ENCODE measurements at places on chromosomes 3 and 15.

DNA sequence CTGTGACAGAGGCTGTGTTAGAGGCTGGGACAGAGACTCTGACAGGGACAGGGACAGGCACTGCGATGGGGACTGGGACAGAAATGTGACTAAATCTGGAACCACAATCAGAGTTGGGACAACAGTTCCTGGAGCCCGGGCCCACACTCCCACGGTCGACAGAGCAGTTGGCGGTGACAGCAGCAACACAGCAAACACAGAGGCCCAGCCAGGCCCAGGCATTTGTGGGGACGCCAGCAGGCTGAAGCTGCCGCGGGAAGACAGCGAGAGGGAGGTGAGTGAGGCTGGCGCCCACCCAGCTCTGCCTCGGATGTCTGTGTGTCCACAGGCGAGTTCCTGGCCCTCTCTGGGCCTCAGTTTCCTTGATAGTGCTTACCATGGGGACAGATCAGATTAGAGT lies 9.3 kb upstream of the HCN4 start:
- no peak for DNase-seq

- no peak for DNase-seq
Observed at GRCh38 chr15:101309436-101310160, 14.6 kb upstream of the SNRPA1 start.

DNA sequence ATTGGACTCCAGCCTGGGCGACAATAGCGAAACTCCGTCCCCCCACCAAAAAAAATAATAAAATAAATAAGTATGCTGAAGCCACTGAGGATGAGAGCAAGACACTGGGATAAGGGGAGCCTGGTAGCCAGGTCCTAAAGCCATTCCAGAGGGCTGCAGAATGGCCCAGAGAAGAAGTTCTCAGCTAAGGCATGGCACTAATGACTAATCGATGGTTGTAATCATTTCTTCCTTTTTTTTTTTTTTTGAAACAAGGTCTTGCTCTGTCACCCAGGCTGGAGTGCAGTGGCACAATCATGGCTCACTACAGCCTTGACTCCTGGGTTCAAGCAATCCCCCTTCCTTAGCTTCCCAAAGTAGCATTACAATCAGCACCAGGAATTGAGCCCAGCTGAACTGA lies 25.6 kb upstream of the ZNF774 start:
- DNase-seq: no peak

GRCh38 chr3:9067352-9067975 lies 104.2 kb upstream of the RAD18 start:
- no peak for DNase-seq

DNA sequence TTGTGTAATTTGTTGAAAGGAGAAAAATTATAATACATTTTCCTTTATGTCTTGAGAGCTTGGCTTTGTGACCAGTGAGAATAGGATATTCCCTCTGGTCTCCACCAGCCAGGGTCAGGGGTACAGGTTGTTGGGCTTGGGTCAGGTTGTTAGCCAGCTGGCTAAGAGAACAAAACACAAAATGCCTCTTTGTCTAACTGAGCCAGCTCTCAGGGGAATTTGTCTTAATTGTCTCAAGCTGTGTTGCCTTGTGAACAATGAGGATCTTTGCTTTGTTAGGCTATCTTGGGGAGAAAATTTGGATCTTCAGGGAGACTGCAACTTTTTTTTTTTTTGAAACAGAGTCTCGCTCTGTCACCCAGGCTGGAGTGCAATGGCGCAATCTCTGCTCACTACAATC lies 17.7 kb upstream of the GK5 start:
- no peak for DNase-seq

GRCh38 chr3:134666466-134666865 lies 15.6 kb upstream of the KY start:
- DNase-seq: no peak

DNA sequence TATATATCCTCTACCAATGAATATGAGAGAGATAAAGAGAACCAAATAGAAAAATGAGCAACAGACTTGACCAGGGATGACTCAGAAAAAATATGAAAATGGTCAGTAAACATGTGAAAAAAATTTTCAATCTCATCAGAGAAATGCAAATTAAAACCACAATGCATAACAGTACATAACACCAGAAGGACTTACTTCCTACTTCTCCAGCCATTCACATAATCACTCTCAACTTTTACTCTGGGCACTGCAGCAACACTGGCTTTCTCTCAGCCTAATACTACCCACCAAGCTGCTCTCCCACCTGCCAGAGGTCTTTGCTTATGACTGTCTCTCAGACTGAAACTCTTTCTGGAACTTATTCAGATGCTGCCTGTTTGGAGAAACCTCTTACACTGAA lies 49.4 kb downstream of the DPH6 start:
- no peak for DNase-seq

DNA sequence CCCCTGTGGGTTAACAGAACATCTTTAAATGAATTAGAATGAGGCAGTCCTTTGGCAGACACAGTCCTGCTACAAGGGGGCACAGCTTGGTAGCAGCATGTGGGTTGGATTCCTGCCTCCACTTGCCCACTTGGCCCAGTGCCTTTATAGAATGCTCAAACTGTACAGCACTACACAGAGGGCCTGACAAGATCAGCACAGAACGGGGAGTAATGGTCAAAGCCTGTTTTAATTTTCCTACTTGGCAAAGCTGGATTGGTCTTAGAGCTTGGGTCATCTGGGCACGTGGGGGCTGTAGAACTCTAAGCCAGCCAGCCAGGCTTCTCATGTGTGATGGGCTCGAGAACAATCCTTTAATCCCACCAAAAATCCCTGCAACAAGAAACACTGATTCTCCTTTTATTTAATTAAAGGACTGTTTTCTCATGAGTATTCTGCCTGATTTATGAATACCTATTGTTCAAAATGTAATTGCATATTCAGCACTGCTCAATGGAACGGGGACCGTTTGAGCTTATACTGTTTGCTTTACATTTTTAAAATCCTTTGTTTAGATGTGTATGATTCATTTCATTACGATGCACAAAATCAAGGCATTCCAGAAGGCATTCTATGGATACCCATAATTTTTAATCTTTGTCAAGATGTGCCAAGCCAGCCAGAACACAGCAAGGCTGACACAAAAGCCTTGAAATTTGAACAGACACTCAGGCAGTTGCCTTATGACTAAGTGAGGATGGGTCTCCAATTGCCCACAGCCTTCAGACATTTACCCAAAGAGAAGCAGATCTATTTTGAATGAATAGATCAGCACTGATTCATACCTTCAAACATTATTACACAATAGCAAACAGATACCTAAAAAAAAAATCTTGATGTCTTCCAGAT lies 249.3 kb upstream of the TGFBR2 start:
- DNase-seq: no peak

DNA sequence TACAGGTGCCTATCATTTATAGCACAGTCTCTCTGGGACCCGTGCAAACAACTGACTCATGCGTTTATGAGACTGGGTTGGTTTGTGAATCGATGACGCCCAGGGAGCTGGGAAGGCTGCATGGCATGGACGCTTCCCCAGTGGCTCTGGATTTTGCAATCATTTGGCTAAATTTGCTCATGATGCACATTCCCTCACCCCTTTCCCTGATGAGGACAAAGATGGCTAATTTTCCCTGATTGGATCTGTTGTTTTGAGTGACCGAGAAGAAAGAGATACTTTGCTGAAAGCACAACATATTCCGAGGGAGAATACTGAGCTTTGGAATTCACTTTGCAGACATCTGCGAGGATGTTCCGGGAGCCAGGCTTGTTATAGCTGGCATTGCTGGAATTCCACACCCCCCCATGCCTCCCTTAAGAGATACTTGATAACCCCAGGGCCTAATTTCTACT lies 51.1 kb downstream of the CGNL1 start:
- DNase-seq: no peak

- no peak for DNase-seq
Observed at GRCh38 chr3:14119651-14120050, 5.0 kb downstream of the CHCHD4 start.

DNA sequence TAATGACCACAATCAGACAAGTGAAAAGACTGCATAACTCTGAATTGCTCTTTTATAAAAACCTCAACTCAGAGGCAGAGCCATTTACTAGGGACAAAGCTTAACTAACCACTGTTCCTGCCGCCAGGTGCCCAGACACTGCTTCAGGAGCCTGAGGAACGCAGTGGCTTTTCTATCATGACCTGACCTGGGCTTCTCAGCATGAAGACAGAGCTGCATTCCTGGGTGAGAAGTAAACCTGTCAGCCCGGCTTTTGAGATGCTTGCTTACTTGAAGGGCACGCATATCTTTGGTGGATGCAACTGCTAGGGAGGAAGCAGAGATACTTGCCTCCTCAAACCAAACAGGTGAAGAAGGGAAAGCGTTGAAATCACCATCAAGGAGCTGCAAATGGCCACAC lies 7.9 kb downstream of the LRRC31 start:
- no peak for DNase-seq

- no peak for DNase-seq
Observed at GRCh38 chr3:119829420-119829819, 47.5 kb downstream of the NR1I2 start.
